Fibroblast of lung (primary cell): ENCODE measurements at places on chromosomes 2 and 18.

GRCh38 chr2:138818556-138818955 is 38.4 kb upstream of the NXPH2 start:
- DNase-seq: no peak

DNA sequence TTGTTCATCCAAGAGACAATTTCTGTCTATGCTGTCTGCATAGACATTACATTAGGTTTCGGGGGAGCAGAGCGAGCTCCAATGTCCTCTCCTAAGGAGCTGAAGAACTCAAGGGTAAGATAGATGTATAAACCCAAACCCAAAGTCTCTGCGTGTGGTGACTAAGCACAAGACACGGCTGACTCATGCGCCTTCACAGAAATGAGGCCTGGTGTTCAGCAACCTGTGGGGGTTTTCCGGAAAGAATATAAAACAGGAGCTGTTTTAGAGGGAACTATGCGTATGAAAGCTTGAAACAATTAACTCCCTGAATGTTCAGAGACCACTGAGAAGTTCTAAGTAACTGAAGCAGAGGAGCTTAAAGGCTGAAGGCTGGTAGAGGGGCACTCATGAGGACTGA is 154.7 kb downstream of the SOX11 start:
- no peak for DNase-seq

DNA sequence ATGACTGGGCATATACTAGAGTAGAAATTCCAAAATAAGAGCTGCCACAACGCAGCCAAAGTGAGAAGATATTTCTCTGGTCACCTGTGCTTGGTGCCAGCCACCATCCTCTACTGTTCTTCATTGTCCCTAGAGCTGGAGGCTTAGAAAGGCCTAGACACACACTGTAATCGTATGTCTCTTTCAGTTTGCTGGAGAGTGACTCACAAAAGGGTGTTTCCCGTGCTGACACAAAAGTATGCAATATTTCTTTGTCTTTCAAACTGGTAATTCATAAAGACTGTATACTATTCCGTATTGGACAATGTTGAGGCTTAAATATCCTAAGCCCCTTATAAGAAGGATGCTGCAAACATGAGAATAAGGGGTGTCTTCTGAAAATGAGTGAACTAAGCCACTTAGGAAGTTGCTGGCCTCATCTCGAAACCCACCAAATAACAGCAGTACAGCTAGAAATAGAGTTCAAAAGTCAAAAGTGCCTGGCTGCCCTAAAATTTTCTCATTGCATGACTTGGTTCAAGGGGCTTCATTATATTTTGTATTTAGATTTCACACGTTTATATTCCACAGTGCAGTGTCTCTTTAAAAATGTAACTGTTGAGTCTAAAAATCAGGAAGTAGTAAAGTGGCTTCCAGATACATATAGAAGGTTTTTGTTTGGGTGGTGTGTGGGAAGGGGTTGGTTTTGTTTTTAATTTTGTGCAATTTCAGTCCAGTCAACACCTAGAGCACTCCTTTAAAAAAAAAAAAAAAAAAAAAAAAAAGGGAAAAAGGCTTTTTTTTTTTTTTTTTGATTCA is 601.1 kb downstream of the ARHGAP15 start:
- DNase-seq: peak; percentile 20

- DNase-seq: no peak
Measured at GRCh38 chr18:35616074-35616473, 34.5 kb downstream of the GALNT1 start.

DNA sequence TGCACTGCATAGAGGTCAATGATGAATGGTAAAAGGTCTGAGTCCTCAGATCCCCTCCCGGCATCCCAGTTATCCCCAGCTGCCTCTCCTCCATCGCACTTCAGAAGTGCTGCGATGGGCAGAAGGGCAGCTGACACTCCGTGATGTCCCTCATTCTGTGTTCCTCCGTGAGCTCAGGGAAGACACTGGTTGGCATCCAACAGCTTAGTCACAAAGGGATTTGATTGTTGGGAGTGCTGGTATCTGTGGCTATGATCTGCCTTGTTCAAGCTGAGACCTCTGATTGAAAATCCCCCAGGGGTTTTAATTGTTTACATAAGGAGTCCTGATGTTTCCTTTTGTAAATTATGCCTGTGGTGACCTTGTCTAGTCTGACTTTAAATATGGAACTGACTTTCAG is 19.0 kb upstream of the SAG start:
- DNase-seq: no peak

DNA sequence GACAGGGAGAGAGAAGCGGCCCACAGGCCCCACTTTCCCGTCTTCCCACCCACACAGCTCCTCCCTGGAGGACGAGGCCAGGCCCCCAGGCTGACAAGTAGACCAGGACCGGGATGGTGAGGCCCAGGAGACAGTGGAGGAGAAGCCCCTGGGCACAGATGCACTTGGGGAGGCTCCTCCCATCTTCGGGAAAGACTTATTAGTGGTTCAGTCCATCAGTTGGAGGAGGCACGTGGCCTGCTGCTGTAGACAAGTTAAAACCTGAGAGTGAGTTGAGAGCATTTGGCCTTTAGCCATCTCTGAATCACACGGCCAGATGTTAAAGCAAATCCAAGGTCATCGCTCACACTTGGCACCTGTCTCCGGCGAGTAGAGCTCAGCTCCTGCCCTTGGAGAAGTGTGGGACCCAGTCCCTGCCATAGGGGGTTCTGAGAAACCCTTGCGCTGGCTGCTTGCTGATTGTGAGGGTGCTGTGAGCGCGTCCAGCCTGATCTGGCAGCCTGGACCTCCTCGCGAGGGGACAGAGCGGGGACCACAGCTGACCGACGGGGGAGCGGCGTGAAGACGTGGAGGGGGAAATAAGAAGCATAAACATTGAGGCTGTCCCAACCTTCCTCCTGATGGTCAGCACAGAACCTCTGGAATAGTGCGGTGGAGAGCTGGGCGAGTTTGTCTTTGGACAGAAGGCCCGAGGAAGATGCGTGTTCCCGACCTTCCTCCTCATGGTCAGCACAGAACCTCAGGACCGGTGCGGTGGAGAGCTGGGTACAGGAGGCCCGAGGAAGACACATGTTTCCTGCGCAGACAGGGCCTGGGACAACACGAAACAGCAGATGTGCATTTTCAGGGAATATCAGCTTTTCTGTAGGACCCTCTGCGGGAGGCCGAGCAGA is 24.7 kb upstream of the ALLC start:
- peak; percentile 81 for DNase-seq

- DNase-seq: peak; percentile 40
Measured at GRCh38 chr2:235494716-235495372, 1.0 kb downstream of the AGAP1 start.

DNA sequence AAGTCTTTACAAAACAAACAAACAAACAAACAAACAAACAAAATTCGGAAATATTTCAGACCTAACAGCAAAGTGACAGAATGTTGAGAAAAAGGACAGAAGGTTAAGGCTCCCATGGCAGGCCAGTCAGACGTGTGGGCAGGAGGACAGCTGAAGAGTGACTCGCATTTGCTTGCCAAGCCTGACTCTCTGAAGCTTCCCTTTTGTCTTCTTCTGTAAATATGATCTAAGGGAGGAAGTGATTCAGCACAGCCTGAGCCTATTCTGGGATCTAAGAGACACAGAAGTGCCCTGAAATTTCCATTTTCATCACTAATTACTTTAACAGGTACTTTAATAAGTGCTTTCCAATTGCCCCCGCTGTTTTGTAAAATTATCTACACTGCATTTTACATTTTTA is 134.0 kb upstream of the LYPD1 start:
- DNase-seq: peak; percentile 80

DNA sequence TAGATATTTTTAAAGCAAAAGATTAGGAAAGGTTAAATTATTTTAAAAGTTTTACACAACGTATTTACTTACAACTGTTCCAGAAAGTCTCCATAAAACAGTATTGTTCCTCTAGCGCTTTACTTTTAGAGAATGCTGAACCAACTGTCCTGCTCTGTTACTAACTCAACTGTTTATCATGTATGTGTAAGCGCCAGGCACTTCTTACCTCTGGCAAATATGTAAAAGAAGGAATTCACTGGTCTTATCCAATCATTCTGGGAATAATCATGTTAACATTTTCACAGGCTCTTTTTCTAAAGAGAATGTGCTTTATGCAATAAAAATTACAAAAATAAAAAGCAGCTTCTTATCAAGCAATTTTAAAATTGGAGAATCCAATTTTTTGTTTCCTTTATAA is 68.0 kb downstream of the COBLL1 start:
- DNase-seq: no peak

DNA sequence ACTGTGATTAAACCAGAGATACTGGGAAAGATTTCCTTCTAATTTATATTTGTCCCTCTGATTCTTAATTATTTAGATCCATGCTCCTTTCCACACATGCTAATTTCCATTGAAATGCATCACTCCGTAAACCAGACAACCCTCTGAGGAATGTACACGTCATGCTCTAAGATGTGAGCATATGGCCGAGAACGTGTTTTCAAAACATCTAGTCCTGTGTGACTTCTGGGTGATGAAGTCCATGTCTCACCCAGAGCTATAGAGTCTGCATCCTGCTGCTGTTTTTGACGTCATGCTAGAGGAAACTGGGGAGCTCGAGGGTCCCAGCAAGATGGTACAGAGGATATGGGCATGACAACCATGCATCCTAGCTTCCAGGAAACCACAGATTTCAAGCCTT is 53.6 kb downstream of the CAPN13 start:
- no peak for DNase-seq

DNA sequence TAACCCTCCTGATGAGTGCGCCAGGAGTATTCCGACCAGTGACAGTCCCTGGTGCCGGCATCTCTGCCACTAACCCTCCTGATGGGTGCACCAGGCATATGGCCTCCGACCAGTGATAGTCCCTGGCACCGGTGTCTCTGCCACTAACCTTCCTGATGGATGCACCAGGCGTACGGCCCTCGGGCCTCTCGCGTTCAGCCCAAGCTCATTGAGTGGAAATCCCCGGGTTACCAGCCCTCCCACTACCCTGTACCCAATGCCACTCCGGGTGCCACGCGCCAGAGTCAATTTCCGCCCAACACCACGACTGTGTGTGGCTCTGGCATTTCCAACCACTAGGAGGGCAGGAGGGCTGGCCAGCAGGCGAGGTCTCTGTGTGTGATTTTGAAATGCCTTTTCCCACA is 11.7 kb upstream of the GPC1 start:
- no peak for DNase-seq

DNA sequence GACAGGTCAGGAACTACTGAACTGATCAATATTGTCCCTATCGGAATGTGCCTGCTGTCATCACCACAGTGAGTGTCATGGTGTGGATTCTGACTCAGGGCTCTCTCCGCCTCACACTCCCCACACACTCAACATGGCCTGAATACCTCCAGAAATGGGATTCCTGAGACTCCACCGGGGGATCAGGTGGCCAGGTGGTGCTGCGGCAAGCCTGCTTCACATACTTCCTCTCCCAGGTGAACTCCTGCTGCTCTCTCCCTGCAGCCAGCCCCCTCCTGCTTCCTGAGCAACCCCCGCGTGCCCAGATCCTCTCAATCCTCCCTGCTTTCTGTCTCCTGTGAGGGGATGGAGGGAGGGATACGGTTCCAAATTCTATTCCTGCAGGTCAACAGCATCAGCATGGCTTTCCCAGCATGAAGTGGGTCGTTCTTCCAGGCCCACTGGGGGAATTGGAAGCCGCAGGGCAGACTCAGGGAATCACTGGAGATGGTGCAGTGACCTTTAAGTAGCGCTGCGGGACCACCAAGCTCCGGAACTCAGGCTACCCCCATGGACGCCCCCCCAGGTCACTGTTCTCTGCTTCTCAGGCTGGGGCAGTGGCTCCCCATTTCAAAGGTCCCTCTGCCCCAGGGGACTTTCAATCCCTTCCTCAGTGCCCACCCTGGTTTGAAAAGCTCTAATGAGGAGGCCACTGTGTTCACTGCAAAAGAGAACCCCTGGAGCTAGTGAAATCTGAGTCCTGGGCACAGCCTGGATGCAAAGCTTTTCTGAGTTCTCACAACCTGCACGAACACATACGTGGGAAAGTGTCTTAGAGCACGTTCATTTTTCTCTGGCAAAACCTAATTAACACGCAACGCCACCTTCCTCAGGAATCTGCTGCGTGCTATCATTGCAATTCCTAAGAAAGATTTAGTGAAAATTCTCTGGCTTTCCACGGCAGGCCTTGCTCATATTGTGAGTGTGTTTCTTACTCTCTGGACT is 168.4 kb downstream of the ZFP36L2 start:
- DNase-seq: no peak

DNA sequence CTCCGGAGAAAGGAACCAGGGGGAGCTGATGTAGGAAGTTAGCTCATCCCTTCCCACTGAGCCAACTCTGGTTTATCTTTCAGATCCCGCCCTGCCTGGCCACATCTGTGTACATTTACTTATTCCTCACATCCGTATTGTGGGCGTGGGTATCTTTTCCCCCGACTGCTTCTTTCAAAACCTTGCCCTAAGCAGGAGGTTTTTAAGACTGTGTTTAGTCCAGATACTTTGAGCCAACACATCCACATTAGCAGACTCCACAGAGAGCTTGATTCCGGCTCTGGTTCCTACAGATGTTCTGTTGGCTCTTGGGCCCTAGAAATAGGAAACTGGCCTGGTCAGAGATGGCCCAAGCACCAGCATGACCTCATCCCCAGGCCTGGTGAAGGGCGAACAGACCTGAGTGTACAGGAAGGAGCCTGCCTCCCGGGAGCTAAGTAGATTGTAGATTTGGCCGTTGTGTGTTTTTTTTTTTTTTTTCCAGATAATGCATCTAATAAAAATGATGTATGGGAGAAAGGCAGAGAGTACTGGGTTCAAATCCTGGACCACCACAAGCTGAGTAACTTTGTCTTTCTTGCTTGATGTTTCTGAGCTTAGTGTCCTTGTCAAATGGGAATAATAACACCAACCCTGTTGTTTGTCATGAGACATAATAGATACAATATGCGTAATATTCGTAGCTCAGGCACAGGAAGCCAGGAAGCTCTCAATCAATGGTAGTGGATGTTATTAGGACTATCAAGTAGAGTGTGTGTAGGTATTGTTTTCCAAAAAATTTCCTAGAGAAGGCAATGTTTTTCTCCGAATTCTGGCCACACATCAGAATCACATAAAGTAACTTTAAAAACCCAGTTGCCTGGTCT is 92.3 kb downstream of the PRKCE start:
- peak; percentile 70 for DNase-seq

DNA sequence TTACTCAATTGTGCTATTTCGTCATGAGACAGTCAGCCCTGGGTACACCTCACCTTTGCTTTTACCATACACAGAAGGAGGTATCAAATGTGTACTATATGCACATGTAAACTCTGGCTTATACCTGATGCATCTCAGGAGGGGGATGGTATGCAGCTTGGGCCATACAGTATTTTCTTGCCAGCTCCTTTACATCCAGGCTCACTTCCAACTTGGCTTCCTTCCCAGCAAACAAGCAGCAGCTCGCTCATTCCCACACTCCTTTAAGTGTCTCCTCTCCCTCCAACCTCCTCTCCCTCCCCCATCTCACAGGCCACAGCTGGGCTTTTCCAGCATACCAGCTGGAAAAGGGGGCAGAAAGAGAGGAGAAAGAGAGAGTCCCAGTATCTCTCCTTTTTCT is 9.6 kb downstream of the MARCHF4 start:
- peak; percentile 69 for DNase-seq
